ENCODE measurements at places on chromosomes 13 and 19.

DNA sequence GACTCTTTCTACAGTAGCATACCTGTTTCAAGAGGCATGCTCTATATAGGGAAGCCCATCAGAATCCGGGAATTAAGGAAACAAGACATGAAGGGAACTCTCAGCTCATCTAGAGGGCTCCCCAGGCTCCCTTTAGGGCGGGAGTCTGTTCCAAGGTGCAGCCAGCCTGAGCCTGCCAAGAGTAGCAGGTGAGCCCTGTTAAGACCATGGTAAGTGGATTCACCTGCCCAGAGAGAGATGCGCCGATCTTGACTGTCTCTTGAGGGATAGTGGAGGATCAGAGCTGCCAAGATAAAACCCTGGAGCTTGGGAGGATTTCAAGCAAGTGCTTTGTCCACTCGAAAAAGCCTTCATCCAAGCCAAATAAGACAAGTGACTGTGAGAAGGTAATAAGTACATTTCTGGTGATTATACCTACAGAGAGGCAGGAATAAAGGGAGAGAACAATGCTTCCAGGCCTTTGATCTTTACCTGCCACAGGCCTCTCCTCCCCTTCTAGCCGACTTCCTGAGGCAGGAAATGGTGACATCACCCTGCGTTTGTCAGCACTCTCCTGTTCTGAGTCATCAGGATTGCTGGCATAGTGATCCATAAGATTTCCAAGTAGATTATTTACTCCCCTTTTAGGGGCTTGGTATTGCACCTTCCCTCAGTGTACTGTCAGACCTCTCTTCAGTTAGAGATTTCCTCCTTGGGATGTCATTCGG lies 31.5 kb downstream of the KLF5 start:
- no peak for DNase-seq

- DNase-seq, result no peak
Observed at GRCh38 chr13:19053561-19053960, 128.1 kb downstream of the TUBA3C start.

DNA sequence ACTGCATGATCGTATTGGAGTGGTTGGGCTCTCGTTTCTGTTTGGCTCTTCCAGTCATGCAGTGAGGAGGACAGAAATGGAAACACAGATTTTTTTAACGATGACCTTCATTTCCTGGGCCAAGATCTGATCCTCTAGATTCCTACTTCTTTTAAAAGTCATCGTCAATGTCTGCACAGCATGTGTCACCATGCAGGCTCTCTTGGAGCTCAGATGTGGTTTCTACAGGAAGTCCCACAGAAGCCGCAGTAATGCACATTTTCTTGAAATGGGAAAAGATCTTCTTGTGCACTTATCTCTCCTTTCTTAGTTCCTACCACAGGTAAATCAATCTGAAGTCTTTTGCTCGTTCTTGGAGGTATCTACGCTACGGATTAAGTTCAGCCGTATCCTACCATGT lies 626.9 kb downstream of the EFNB2 start:
- no peak for DNase-seq

DNA sequence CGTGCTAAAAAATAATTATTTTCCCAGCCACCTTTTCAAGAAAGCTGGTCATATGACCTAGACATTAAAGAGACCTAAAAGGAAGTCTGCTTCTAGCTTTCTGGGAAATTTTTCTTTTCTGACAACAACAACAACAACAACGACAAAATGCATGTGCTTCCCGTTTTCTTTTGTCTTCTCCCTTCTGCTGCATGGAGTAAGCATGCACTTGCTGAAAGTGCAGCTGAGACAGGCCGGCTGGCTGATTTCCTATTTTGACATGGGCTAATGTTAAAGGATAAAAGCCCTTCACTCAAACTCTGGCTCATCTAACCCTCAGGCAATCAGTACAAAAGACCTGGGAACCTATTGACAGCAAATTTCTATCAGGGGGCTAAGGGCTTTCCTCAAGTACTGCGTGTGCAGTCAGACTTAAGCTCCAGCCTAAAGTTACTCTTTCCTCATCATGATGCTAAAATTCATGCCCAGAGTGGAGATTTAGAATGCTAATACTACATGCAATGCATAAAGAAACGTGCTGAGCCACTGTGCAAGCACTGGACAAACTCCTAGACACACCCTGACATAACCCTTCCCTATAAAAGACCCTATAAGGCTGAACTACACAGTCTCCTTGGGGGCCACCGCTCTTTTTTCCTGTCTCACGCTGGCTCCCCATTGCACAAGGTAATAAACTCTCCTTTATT lies 811.1 kb downstream of the UQCRFS1 start:
- DNase-seq, result no peak

DNA sequence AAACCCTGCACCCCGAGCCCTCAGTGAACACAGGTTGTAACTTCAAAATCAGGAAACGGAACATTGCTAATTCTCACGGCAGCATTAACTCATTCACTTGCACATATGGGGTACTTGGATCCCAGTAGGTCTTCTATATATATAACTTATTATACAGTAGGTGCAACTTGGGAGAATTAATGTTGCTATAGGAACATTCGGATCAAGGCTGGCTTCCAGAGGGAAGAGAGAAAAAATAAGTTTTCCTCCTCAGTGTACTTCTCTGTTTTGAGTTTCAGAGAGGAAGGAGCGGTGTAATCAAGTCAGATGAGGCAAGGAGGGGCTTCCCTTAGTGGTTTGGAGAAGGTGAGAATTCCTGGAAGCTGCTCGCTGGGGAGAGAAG lies 90.9 kb upstream of the ZNF507 start:
- no peak for DNase-seq

GRCh38 chr13:90866006-90866405 lies 481.5 kb upstream of the MIR17HG start:
- DNase-seq, result no peak

GRCh38 chr13:75486146-75487062 lies 4.4 kb upstream of the TBC1D4 start:
- DNase-seq, result no peak

GRCh38 chr13:40530961-40531360 lies 135.5 kb downstream of the FOXO1 start:
- no peak for DNase-seq

- no peak for DNase-seq
Observed at GRCh38 chr19:23991170-23991569, 76.5 kb downstream of the ZNF726 start.

- DNase-seq, result no peak
Observed at GRCh38 chr13:99955747-99956472, 15.7 kb downstream of the ZIC5 start.

DNA sequence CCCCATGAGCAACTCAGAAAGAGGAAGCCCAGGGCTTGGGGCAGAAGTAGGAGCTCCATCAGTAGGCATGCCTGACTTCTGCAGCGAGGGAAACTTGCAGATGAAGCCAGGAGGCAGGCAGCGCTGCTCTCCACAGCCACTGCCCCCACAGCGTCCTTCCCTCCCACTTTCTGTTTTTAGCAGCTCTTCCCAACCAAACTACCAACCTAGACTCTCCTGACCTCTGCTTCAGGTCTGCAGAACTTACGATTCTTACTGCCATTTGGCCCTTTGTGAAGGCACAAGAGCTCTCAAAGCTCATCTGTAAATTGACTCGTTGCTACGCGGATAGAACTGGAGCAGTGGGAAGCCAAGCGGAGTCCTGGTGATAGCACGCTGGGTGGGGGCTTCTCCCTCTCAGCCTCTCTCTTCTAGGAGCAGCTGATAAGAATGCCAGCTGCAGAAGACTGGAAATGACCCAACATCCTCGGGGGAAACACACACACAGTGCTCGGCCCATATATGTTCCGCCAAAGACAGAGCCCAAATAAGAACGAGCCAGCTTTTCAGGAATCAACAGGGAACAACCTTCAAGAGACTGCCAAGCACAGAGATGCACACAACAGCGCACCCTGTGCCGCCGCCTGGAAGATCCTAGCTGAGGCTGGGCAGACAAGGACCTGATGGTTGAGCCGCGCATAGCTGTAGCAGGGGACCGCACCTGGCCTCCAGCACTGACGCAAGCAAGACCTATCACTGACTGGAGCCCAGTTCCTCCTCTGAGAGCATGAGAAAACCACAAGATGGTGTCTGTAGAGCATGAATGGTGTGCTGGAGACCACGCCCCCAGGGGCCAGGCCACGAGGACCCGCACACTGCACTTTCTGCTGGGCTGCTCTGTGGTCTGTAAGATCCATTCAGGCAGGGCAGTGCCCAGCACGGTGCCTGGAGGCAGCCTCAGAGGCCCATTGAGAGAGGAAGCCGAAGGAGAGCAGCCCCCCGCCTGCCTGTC lies 15.9 kb upstream of the SLC35E1 start:
- no peak for DNase-seq

- DNase-seq, result no peak
Observed at GRCh38 chr13:97446448-97446847, 12.5 kb downstream of the RAP2A start.

GRCh38 chr13:98686270-98686669 lies 66.2 kb downstream of the SLC15A1 start:
- no peak for DNase-seq

DNA sequence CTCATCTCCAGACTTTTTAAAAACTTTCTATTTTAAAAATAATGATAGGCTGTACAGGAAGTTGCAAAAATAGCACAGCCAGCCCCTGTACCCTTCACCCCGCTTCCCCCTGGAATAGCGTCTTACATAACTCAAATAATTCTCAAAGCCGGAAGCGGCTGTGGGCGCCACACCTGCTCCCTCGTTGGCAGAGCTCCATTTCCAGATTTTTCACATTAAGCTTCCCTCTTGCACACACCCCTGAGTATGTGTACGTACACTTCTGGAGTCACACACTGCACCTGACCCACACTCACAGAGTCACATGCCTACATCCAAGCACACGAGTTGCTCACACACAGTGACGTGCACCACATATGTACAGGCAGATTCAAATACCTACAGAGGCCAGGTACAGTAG lies 24.9 kb upstream of the DPP9 start:
- DNase-seq, result no peak

GRCh38 chr19:15926484-15926883 lies 7.8 kb downstream of the CYP4F11 start:
- no peak for DNase-seq

DNA sequence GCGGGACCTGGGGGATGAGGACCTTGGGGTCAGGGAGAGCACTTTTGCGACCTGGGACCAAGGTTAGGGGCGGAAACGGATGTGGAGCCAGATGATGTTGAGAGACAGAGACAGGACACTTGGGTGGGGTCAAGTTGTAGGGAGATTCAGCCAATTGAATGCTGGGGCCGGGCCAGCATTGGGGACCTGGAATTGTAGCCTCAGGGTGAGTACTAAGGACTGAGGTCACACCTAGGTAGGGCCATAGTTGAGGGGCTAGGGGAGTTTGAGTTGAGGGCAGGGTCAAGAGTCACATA lies 1.2 kb downstream of the ALKBH7 start:
- DNase-seq, result no peak

DNA sequence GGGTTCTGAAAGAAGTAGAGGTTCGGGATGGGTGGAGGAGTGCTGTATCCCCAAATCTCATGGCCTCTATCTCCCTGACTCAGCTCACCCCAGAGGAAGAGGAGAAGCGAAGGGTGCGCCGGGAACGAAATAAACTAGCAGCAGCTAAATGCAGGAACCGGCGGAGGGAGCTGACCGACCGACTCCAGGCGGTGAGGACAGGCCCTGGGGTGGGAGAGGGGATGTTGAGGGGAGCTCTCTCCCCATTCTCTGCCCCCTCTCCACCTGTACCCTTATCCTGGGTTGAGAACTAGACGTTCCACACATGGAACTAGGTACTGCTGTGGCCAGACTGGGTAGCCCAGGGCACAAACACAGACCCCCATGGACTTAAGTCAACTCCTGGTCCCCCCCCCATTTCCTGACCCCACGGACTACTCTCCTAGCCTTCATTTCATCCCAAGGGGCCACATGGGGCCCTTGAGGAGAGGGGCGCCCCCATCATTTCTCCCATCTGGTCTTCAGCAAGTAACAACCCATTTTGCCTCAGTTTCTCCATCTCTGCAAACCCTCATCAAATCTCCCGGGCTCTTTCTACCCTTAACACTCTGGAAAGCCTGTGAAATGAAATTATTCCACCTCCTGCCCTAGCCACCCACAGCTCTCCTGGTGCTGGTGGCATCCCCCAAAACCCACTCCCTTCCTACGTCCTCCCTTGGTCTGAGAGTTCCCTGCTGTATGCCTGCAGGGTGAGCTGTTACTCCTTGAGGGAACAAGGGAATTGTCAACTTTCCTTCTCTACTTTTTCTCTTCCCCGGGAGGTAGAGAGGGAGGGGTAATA lies 3.5 kb downstream of the FOSB start:
- DNase-seq, result no peak

- no peak for DNase-seq
Observed at GRCh38 chr19:40762754-40763470, 11.9 kb downstream of the SNRPA start.

GRCh38 chr13:107342747-107343146 lies 774.8 kb upstream of the ARGLU1 start:
- no peak for DNase-seq

DNA sequence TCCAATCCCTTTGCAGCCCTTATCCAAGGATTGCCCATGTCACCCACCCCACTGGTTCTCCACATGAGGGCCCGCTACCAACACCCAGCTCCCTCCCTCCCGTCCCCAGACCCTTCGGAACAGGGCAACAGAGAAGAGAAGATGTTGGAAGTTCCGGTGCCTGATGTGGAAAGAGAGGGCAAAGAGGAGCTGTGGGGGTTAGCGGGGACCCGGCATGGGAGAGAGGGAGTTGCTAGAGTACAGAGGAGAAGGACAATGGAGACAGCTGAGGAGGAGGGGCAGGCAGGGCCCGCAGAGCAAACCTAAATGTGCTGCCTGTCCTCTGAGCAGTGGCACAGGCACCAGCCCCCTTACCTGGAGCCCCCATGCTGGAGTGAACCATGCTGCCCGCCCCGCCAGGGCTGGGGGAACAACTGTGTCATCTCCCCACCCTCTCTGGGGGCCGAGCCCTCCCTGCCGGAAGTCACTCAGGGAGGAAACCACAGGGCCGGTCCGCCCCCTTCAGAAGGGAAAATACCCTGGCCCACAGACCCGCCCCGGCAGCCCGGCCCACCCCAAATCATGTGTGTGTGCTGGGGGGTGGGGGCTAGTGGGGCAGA lies at the start of gene POU2F2:
POU2F2 (minus strand) TSS at position 417 of the 599 bp plus-strand sequence; CDS start at position 382, 35 bp downstream.
- DNase-seq, result no peak

DNA sequence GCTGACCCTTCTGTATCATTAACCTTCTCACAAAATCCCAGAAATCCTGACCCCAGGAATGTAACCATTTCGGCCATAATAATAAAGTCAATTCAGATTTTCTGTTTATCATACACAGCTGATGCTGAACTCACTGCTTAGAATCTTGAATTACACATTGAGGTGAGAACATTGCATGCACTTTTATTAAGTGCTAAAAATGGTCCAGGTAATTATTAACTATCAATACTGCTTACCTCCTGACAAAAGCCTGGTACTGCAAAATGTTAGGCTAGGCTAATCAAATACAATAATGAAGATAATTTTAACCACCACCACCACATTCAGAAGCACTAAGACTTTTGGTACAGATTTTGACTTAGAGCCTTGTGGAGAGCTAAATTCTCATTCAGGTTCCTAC lies 36.1 kb downstream of the KLF12 start:
- DNase-seq, result no peak

- no peak for DNase-seq
Observed at GRCh38 chr13:95292622-95293021, 8.6 kb downstream of the ABCC4 start.

DNA sequence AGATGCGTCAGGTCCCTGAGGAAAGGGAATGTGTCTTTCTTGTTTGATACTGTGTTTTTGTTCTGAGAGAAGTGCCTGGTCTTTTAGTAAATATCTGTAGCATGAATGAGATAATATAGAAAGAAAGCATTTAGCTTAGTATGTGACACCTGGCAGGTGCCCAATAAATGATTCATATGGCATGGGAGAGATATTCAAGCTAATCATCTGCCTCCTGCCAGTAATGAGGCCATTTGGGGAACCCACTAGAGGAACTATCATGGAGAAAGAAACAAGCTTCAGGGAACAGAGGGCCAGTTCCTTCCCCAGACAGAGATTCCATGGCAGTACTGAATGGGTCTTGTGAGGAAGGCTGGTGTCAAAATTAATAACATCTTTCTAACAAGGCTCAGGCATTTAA lies 603.9 kb downstream of the DCT start:
- no peak for DNase-seq
